ENCODE measurements at places on chromosomes 2 and 18.

DNA sequence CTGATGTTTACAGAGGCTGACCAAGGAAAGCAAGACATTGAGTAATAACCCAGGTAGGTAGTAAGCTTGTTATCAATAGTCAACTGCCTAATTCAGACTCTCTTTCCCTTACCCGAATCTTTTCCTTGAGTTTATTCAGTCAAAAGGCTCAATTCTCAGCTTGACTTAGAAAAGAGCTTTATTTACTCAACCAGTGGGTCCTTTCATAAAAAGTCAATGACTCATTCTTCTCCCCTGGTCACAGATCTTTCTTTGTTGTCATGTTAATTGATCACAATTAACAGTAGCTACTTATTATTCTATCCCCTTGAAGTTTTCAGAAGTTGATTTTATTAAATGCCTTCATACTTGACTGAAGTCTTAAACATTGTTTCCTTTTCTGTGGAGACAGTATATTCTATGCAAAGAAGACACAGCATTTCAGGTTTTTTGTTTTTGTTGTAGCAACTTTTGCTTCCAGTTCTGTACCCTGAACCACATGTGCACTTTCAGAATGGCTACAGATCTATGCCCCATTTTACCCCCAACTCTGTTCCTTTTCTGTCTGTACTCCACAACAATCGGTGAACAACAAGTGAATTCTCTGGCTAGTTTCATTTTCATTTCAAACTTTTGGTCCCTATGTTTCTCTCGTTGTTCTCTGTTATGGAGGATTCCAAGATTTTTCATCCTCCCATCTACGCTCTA is 428.3 kb downstream of the NCKAP5 start:
- DNase-seq, result peak; percentile 10

DNA sequence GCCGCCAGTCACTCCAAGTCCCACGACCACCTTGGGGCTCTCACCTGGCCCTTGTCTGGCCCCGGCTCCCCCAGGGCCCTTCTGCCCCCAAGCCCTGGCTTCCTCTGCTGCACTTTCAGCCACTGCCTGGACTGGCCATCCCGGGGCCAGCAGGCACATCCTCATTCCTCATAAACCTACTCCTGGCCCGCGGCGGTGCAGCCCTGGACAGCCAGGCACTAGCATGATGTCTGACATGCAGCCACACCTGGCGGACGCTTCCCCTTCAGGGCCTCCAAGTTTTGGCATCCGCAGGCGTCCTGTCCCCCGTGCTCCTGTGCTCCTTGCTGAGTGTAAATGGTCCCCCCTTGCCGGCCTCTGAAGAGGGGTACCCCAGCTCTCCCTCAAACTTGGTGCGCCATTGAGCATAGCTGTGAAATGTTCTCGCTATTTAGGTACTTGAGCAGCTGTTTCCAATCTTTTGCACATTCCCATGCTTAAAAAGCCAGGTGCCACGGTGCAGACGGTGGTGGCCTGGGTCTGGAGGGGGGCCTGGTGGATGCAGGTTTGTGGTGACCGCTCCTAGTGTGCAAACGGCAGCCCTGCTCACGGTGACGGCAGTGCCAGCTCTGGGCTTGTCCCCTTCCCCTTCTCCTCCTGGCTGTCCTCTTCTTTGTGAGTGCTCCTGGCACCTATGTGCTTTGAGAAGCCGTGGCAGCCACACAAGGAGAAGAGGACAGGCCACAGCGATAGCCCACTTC is 123.8 kb downstream of the MBP start:
- no peak for DNase-seq

DNA sequence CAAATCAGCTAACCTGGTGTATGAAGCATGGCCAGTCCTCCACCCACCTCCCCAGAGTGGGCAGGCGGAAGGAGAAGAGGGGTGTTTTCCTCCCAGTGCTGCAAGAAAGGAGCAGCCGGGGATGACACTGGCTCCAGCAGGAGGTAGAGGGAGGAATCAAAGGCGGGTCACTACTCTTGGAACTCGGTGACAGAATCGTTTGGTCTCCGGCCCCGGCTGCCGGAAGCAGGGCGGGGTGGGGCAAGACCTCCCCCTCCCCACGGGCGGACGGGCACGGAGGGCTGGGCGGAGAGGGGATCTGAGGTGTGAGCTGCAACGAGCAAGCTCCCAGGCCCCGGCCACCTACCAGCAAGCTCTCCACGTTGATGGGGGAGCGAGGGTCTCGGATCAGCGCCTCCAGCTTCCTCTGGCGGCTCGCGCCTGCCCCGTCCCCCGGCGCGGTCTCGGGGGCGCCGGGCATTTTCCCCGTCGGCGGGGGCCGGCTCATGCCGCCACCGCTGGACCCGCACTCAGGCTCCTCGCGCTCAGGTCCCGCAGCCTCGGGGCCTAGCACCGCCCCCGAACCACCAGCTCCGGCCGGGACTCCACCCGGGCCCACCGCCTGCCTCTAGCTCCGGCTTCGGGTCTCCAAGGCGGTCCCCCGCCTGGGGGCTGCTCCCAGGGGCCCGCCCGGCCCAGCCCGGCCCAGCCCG is 640 bp downstream of the ROCK2 start:
- DNase-seq, result peak; percentile 27

DNA sequence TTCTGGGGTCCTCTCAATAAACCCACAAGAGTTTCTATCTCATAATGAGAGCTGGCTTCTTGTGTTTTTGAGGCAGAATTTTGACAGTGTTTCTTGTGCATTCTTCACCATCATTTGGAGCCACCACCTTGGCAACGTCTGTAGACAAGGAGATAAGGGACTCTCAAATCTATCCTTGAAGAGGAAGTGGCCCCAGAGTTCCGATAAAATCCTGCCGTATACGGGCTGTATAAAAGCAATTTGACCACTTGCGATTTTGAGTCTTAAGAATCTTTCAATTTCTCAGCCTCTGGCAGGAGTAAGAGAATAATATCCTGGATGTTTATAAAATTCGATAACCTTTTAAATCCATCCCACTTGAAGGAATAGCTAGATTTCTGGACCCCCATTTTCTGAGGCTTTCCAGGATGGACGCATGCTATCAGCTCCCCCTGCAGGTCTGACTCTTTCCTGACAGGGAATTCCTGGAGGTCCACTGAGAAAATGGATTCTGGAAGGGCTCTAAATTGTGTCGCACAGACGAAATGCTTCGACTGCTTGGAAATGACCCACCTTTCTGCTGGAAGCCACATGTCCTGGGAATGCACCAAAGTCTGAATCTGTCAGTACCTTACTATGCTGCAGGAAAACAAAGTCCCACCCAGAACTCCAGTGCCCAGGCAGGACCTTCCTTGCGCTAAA is 54.1 kb downstream of the E2F6 start:
- peak; percentile 49 for DNase-seq

All from astrocyte of the spinal cord (primary cell).